ENCODE measurements at places on chromosomes 4 and X. TPM values are rescaled to one million over a fixed set of nuclear protein-coding genes. Genes with fewer than 3 reads are reported as not detected.

The UGT2B17 gene
- not detected for total RNA-seq

The SYTL5 gene
- total RNA-seq: not detected

The SYP gene
- 0.13 TPM for total RNA-seq

The JCHAIN gene
- total RNA-seq: not detected

DNA sequence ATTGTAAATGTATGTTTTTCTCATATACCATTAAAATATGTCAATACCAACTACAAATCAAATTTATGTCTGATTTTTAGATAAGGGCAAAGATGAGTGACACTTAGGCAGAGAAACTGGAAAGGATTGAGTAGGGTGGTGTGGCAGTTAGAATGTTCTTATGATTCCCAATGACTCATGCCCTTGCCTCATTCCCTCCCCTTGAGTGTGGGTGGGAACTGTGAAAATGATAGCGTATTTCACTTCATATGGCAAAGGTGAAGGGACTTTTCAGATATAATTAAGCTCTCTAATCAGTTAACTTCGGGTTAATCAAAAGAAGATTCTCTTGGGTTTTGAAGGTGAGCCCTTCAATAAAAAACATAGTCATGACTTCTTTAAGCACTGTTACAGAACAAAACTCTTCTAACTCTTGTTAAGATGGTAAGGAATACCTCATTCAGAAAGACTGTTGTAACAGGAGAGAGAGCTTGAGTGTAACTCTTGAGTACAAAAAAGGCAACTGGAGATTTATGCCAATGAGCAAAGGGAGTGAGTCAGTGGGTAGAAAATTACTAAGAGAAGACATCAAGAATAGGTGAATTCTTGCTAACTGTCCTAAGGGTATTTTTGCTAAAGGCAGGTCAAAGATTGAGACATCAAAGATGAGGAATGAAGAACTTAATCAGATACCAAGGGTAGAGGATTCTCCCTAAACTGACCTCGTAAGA, 329.5 kb downstream of the KCTD8 start:
- peak; percentile 3 for DNase-seq

DNA sequence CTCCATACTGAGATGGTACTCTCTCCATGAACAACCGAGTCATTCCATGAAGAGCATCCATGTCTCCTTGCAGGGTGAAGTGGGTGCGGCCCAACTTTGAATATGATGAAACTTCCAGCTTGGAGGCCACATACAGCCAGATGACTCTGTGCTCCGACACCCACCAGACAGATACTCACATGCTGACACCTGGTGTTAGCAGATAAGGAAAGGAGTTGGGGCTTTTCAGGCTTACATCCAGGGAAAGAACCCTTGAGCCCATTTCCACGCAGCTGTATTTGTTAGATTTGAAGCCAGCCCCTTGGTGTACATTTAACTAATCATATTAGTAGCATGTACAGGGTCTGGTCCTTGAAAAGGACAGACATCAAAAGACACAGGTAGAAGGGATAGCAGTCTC, 62.1 kb upstream of the PRRG3 start:
- no peak for DNase-seq

GRCh38 chr4:20418861-20419451, 167.3 kb downstream of the SLIT2 start:
- peak; percentile 53 for DNase-seq

GRCh38 chr4:120466429-120466828, 399.8 kb upstream of the MAD2L1 start:
- DNase-seq: no peak

DNA sequence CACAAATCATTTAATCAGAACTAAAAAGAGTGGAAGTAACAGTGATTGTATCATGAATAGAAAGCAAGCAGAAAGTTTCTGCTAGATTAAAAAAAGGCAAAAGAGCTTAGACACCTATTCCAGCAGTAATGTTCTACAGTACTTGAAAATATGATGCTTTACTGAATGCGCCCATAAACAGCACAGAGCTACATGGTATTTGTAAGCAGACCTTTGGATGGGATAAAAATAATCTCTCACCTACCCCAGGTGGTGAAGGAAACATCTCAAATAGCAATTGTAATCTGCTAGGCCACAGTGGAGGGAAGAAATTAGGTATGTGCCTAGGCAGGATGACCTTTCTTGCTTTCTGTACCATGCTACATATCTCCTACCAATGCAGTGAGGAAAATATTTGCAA, 280.9 kb upstream of the PRKX start:
- DNase-seq: no peak

GRCh38 chrX:10612215-10612614, 8.2 kb downstream of the MID1 start:
- DNase-seq: peak; percentile 82

GRCh38 chr4:33850371-33850902, 2393.9 kb downstream of the ARAP2 start:
- DNase-seq: no peak

- DNase-seq: no peak
Observed at GRCh38 chr4:7104366-7105031, 36.6 kb upstream of the GRPEL1 start.

DNA sequence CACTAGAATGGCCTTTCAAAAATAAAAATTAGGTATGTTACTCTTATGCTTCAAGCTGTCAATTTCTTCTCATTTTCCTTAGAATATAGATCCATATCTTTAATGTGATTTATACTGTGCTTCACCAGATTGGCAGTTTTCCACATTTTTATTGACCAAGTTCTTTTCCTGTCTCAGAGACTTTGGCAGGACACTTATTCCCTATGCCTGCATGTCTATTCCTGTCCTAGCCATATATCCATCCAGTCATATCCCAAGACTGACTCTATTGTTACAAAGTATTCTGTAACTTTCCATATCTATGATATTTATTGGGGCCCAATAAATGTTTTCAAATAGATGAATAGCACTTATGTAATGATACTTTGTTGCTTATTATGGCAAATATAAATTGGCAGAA, 450.7 kb downstream of the GASK1B start:
- no peak for DNase-seq

DNA sequence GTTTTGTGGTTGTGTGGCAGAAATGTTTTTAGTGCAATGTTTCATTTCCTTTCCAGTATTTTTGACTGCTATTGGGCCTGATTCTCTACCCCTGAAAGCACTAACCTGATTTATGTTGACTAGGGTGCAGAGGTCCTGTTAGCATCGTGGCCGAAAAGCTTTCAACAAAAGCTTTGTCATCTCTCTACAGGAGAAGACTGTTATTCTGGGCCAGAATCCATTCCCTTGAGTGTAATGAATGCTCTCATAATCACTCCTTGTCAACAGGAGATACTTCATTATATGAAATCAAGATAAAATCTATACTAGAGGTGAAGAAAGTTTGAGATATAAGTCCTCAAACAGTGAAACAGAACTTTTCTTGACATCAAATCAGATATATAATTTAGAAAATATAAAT, 195.5 kb downstream of the ZNF330 start:
- DNase-seq: no peak
